ENCODE measurements at places on chromosomes 3 and 15. TPM values are rescaled to one million over a fixed set of nuclear protein-coding genes. Genes with fewer than 3 reads are reported as not detected.
A peak's percentile ranks its signal among the peaks of the same experiment; 100 is the strongest.

ZNF148 gene
- total RNA-seq, result 37.0 TPM

SI gene
- not detected for total RNA-seq

SERPINI2 gene
- total RNA-seq, result 0.33 TPM

- DNase-seq, result no peak
These were observed 22.8 kb downstream of the ESYT3 start for GRCh38 chr3:138456961-138457862.

GRCh38 chr15:71484080-71484479 is 326.3 kb upstream of the NR2E3 start:
- no peak for DNase-seq

GRCh38 chr3:4225005-4225471 is 78.1 kb upstream of the SETMAR start:
- no peak for DNase-seq

GRCh38 chr3:169822983-169823382 is 10.3 kb upstream of the LRRC34 start:
- DNase-seq, result no peak

DNA sequence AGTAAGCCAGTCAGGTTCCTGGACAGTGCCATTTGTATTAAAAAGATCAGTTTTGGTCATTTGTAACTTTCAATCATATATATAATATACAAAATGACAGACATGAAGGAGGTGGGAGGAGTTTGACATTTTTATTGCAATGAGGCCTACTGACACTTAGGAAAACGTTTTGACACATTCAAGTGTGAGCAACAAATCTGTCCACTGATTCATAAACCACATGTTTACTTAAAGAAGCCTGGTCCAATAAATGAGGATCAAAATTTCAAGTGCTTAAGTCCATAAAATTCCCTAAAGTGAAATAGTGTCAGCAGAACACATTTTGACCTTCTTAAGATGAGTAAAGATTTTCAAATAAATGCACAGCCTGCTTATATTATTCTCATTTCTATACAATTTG is 137.3 kb downstream of the MECOM start:
- DNase-seq, result no peak

DNA sequence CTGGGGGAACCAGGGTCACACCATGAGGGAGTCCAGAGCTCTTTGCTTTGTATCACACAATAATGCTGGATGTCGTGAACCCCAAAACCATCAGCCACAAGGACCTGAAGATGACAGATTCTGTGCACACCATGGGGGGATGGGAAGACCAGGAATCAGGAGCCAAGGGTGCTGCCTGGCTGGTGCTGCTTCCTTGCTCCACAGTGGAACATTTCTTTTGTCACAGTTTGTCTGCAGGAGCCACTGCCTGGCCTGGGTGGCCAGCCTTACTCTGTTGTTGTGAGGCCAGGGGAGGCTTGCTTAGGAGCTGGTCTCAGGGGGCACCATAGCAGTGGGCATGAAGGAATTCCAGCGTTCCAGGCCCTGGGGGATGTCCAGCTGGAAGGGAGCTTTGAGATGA is 6.5 kb upstream of the TGM5 start:
- no peak for DNase-seq

DNA sequence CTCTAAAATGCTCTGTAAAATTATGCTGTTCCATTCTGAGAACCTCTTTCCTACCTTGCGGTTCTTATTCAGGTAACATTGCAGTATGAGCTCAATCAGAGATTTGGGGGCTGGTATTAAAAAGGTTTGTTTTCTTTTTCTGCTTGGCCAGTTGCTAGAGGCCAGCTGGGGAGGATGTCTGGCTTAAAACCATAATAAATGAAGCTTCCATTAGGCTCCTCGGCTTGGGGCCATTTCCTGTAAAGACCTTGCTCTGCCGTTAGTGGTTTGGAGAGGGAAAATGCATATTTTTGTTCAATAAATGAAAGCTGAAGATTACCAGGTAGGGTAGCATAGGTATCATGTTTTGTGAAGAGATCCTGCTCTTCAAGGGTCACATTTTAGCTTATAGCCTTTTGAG is 55.2 kb downstream of the MCTP2 start:
- no peak for DNase-seq

- no peak for DNase-seq
These were observed 667.4 kb downstream of the NTRK3 start for GRCh38 chr15:87589134-87589533.

DNA sequence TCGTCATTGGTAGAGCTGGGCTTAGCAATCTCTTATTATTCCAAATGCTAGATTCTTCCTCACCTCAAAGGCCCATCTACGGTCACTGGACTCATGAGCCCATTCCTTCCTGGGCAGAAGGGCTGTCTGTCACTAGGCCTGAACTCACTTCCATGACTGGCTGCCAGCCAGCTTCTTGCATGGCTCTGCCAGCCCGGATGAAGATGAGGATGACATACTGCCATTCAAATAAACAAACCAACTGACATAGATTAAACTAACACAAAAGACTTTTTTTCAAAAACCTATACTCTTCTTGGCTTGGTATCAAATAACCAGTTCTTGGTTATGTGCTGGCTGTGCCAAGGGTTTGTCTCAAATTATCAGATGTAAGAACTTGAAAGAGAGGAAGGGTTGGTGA is 23.8 kb downstream of the ISL2 start:
- no peak for DNase-seq

DNA sequence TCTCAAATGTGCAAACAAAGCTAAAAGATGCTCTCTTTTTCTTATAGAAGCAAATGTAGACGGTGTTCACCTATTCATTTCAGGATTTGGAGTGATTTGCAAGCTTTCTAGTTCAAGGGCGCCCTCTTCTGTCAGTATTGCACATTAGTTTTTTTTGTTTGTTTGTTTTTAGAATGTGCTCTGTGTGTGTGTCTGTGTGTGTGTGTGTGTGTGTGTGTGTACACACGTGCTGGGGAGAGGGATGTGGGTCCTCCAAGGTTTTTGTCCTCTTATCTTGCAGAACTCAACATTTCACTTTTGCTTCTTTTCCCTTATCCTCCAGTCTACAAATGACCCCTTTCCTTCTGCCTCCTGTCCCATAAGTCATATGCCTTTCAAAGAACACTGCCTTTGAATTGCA is 23.5 kb downstream of the DNAH1 start:
- peak; percentile 34 for DNase-seq

- DNase-seq, result no peak
These were observed 5.8 kb upstream of the MEX3B start for GRCh38 chr15:82051664-82052063.

DNA sequence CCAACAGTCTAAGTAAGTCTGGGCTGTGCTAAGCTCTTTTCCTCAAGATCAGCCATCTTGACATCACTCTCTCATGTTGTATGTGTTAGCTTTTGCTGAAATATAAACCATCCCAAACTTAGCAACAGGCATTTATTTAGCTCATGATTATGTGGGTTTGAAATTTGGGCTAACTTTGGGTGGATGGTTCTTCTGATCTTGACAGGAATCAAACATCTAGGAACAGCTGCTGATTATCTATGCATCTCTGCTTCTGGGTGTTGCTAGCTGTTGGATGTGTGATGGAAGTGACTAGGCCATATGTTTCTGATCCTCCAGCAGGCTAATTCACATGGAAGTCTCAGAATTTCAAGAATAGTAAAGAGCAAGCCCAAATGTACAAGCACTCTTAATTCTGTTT is 615.2 kb upstream of the TGFBR2 start:
- no peak for DNase-seq

- DNase-seq, result no peak
These were observed 72.1 kb downstream of the BTLA start for GRCh38 chr3:112427123-112427522.

DNA sequence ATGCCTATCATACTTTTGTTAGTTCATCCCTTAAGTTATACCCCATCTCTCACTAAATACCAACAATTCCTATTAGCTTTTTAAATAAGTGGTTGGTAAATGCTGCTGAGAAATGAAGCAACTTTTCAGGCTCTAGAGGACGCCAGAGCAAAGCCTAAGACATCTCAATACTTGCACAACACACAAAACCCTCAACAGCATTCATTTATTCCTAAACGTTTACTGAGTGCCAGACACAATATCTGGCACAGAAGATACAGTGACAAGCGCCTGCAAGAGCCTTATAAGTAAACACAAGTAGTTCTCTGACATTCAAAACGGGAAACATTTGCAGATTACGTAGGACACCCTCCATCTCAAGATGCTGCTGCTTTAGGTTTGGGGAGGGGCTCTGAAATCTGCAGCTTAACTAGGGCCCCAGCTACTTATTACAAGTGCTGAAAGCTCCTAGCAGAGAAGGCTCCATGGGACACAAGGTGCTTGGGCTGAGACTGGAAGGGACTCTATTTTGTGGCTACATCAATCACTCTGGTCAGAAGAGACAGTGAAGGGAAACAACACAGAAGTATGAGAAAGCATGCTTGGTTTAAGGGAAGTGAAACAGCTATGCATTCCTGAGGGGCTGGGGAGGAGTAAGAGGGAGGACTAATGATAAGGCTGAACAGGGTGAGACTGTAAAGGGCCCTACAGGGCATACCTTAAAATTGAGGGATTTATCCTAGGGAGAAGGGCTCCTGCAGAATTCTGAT is 311.3 kb downstream of the PLCL2 start:
- peak; percentile 83 for DNase-seq

Data from GM12878 (cell line).